ENCODE measurements at places on chromosomes 4 and X.

GRCh38 chrX:39852491-39852890 is 245.3 kb downstream of the BCOR start:
- DNase-seq: no peak

DNA sequence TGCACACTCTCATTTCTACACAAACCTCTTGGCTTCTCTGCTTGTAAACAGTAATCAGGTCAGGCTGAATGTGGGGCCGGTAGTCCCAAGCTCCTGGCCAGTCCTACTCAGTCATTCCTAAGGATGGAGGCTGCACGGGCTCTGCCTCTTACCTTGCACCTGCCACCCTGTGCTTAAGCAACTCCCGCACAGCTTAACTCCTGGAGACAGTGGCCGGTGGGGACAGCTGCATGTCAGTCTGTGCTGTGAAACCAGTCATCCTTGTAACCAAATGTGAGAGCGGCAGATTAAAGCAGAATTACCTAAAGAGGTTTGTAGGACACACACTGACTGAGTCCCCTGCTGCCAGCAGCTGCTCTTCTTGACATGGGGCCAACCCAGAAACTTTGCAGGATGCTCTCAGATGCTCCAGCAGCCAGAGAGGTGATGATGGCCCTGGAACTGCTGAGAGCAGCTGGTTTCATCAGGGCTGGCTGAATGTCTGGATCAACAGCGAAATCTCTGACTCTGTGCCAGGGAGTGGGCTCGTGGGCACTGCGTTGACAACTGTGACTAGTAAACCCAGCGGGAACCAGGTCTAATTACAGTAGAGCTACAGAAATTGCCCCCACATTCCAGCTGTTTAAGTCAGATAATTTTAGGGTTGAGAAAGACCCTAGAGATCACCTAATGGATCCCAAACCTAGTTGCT is 123.7 kb downstream of the ANAPC4 start:
- DNase-seq: peak; percentile 79

DNA sequence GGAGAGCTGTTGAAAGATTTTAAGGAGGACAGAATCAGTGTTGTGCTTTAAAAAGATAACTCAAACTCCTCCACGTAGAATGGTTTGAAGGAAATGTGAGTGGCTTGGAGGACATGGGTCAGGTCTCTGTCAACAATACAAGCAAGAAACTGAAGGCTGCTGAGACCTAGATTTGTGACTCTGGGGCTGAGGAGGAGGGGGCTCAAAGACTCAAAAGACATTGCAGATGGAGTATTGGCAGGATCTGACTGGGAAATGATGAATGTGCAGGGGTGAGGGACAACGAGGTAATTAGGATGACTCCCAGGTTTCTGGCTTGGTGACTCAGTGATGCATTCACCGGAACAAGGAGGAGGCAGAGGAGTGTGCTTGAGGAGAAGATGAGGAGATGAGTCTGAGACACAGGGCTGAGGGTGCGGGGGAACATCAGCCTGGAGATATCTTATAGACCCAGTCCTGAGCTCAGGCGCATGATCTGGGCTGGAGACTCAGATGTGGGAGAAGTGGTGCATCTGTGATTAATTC is 3.3 kb upstream of the RPS4X start:
- no peak for DNase-seq

DNA sequence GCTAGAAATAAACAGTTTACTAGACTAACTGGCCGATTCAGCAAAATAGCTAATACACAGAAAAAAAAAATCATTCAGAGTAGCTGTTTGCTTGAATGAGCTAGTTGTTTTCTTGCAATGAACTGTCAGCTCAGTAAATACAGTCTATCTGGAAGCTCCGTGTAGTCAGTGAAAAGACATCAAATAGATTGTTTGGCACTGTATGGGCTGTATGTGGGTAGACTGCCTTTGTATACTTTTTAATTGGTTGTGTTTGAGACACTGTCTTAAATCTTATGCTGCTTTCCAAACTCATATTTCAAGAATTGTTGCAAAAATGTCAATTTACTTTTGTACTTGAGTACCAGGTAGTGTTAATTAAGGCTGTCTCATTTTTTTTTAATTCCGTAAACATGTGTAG is 61.6 kb upstream of the GPR174 start:
- no peak for DNase-seq

- DNase-seq: no peak
Observed at GRCh38 chr4:25106363-25107151, 53.7 kb downstream of the SEPSECS start.

GRCh38 chr4:77652237-77652897 is 46.7 kb downstream of the CXCL13 start:
- DNase-seq: no peak

GRCh38 chr4:169996379-169997240 is 29.6 kb downstream of the MFAP3L start:
- DNase-seq: no peak

DNA sequence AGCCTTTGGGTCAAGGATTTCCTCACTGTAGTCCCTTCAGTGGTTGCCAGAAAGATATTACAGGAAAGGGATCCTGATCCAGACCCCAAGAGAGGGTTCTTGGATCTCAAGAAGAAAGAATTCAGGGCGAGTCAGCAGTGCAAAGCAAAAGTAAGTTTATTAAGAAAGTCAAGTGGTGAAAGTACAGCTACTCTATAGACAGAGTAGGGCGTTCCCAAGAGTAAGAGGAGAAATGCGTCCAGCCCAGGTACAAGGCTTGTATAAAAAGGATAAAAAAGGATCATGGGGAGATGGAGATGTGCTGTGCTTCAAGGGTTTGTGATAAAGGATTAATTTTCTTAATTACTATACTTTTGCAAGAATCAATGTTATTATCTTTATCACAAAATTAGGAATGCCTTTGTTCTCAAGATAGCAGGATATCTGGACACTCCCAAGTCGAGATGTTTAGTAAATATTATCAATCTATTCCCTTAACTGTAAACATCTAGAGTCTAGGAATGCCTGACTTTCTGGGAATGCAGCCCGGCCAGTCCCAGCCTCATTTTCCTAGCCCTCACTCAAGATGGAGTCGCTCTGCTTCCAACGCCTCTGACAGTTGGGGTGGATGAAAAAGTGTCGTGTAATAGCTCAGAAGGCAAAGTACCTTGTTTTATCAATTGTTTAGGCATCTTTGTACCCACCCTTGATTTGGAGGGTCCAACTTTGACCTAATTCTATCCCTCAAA is 360.7 kb downstream of the GPM6A start:
- no peak for DNase-seq

DNA sequence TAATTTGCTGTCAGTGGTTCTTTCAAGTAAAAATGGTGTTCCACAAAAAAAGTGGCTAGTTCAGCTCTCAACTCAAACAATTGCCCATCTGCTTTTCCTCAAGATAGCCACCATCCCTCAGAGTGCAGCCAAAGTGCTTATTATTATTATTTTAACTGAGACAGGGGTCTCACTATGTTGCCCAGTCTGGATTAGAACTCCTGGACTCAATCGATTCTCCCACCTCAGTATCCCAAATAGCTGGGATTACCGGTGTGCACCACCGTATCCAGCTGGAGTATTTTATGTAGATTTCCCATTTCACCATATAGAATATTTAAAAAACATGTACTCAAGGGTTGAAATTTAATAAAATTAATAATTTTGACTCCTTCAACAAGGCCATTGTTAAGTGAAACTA is 62.1 kb upstream of the USP9X start:
- DNase-seq: no peak

DNA sequence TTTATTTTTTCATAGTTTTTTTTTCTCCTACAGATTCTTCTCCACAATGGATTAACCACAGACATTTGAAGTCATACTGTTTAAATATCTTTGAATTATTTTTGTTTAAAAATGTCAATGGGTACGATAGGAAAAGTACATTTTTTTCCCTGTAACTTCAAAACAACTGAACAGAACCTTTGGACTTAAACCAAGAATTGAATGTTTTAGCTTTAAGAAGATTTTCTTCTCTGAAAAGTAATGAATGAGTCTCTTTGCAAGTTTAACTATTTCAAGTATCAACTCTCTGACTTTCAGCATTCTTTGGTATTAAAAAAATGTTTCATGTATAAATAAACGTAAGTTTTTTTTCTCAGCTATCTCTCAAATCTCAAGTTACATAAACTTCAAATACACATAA is 364.3 kb downstream of the FBXO8 start:
- DNase-seq: no peak

DNA sequence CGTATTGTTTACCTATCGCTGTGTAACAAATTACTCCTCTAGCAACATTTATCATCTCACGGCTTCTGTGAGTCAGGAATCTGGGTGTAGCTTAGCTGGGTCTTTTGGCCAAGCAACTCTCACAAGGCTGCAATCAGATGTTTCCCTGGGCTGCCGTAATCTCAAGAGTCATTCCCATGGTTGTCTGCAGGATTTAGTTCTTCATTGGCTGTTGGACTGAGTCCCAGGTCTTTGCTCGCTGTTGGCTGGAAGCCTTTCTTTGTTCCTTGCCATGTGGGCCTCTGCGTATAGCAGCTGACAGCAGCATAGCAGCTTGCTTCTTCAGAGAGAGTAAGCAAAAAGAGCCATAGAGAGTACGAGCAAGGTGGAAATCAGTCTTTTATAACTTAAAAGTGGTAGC is 16.8 kb downstream of the POLR2B start:
- DNase-seq: peak; percentile 82

DNA sequence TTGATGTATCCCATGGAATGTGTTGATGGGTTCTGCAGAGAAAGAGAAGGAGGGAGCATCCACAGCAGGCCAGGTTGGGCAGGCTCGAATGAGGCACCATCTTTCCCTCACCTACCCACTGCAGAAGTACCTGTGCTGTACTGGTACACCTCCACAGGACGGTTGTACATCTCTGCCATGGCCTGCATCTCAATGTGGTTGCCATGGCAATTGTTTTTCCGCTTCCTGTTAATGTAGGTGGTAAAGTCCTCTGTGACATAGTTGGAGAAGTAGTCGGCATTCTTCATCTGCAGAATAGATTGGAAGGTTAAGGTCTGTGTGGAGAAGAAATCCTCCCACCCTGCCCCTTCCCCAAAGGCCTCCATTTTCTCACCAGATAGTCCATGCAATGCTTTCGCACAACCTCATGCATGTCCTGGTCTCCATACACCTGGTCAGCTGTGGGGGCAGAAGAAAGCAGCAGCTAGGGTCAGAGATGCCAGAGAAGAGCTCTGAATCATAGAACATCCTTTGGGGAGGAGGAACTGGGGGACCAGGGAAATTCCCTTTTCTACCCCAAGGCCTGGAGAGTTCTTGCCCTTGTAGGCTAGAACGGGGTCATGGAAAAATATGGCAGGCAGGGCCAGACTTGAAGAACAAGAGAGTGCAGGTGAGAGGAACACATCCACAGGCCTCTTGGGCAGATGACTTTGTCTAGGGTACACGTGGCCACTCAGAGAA is 15.9 kb upstream of the PIM2 start:
- no peak for DNase-seq

GRCh38 chrX:154321594-154321993 is 26.0 kb downstream of the TKTL1 start:
- no peak for DNase-seq

DNA sequence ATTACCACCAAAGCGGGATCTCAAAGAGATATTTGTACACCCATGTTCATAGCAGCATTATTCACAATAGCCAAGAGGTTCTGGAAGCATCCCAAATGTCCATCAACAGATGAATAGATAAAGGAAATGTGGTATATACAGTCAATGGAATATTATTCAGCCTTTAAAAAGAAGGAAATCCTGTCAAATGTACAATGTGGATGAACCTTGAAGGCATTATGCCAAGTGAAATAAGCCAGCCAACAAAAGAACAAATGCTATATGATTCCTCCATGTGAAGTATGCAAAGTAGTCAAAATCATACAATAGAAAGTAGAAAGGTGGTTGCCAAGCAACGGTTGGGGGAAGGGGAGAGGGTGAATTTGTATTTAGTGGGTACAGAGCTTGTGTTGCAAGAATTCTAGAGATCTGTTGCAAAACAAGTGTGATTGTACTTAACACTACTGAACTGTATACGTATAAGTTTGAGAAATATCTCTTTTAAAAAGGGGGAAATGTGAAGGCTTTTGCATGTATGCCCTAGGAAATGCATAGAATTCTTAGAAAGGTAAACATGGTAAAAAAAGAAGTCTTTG is 5.0 kb upstream of the ZRSR2 start:
- DNase-seq: no peak

DNA sequence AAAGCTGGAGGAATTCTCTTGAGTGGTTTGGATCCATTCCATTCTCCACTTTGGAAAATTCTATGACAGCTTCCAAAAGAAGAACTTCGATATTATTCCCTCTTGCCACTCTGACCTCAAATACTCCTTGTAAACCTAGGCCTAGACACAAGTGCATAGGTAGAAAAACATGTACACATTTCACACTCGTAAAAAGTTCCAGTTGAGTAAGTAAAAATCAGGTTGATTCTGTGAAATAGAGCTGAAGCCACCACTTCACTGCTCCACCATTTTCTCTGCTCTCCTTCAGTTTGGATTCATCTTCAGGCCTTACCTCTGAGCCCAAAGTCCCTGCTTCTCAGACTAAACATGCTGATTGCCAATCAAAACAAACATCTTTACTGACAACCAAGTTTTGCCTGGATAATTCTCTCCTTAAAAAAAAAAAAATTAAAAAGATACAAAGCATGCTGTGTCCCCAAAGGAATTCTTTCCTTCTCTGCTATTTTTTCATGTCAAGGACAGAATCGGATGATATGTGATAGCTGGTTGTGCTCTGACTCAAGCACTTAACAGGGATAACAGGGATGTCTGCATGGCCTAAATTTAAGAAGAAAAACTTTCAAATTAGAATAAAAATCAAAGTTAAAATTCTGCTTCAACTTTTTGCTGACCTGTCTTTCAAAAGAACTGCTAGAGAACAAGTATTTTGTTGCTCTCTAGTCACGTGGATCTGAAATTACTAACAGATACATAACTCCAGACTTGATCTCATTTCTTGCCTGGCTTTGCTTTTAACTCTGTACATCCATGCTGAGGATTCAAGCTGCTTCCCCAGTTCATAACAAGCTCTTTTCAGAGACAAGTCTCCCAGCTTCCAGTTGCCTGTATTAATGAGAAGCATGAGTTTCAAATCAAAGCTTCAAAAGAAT is 420.9 kb upstream of the INTU start:
- DNase-seq: no peak

- DNase-seq: no peak
Observed at GRCh38 chr4:98612318-98613250, 45.8 kb downstream of the TSPAN5 start.

DNA sequence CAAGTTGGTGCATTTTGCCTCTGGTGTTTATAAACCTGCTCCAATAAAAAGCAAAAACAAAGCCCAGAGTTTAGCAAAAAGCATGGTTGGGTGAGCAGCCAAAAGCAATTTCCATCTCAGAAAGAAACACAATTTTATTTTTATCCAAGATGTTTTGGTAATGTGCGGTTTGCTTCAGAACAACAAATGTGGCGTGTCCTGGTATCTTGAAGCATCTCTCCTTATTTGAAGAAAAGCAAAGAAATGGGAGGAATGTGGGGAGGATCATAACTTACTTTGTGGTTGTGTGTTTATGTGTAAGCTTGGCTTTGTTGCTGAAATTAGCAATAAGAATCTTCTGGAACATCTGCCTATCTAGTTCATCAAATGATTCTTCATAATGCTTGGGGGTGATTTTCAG is 88.3 kb upstream of the DDX3X start:
- DNase-seq: no peak

DNA sequence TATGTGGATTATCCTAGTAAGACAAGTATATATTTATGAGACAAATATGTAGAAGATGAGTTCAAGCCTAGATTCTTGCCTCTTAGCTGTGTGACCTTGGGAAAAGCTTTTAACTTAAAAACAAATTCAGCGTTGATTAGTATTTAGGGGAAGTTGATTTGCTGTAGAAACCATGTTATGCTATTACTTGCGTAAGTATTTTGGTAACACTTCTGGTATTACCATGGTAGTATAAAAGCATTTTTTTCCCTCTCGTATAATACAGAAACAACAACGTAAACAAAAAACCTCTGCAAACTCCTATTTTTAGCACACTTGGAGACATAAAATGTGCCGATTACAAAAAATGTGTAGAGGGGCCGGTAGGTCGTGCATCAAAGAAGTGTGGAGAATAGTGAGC is 33.2 kb downstream of the STAG2 start:
- no peak for DNase-seq
